ENCODE measurements at places on chromosomes 7 and 10.

- DNase-seq: peak; percentile 51
Measured at GRCh38 chr7:23020742-23021401, 6.9 kb upstream of the HYCC1 start.

DNA sequence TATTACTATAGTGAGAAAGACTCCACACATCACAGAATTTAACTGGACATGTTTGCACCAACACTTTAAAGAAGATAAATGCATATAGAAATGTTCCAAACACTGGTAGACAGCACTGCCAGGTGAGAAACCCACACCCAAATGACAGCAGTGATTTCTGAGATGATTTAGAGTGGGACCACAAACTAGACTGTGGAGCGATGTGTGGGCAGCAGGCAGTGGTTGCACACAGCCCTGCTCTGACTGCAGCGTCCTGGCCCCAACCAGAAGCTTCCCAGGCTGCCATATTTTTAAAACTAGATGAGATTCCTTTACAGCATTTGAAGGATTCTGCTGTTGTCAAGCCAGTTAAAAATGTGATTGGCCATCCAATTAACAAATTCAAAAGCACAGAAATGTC is 47.7 kb upstream of the COMMD3 start:
- no peak for DNase-seq

GRCh38 chr10:49227406-49227805 is 39.2 kb upstream of the TMEM273 start:
- DNase-seq: no peak

GRCh38 chr7:49187543-49188268 is 263.4 kb downstream of the CDC14C start:
- no peak for DNase-seq

DNA sequence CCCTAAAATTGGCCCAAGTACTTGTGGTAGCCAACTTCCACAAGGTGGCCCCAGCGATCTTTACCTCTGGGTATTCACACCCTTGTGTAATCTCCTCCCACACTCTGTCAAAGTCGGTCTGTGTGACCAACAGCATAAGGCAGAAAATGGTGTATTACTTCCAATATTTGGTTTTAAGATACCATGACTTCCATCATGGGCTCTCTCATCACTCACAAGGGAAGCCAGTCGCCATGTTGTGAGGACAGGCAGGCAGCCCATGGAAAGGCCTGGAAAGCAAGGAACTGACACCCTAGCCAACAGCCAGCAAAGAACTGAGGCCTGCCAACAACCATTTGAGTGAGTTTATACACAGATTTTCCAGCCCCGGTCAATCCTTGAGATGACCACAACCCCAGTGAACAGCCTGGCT is 91.0 kb upstream of the KMT2E start:
- DNase-seq: peak; percentile 87

- no peak for DNase-seq
Measured at GRCh38 chr10:108362296-108362695, 1197.8 kb upstream of the SORCS1 start.

All from activated CD4-positive, alpha-beta T cell treated with anti-CD3 and anti-CD28 coated beads, Interleukin-2, amount 50 U/mL, for 16 hours (primary cell).